ENCODE measurements at places on chromosomes 12 and 14. TPM values are rescaled to one million over a fixed set of nuclear protein-coding genes. Genes with fewer than 3 reads are reported as not detected.

DNA sequence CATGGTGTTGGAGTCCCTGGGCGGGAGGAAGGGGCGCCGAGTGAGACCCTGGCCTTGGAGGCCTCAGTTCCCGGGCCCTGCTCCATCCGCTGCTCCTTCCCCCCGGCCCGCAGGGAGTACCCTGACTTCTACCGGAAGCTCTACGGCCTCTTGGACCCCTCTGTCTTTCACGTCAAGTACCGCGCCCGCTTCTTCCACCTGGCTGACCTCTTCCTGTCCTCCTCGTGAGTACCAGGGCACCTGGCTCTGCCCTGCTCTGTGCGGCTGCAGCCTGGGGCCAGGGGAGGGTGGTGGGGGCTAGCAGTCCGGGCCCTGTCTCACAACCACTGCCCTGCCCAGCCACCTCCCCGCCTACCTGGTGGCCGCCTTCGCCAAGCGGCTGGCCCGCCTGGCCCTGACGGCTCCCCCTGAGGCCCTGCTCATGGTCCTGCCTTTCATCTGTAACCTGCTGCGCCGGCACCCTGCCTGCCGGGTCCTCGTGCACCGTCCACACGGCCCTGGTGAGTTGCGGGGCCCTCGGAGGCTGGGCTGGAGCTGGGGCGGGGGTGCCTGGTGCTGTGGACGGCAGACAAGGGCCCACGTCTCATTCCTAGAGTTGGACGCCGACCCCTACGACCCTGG is 7.0 kb downstream of the NOC4L start:
- no peak for DNase-seq

- no peak for DNase-seq
Observed at GRCh38 chr12:56286044-56286830, 13.9 kb downstream of the CS start.

DNA sequence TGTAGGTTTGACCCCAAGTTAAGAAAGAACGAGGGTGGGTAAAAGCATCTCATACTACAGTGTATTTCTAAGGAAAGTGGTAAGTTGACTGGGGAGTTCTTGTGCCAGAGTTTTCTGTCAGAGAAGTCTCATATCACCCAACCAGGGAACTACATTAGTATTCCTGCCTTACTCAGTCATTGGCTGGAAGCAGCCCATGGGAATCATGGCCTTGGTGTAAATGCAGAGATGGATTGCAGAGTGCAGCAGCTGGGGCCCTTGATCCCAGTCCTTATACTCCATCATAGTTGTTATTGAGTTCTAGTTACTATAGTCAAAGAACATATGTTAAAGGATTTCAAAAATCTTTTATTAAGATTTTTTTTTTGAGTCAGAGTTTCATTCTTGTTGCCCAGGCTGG is 105.8 kb downstream of the MNAT1 start:
- DNase-seq = no peak

DNA sequence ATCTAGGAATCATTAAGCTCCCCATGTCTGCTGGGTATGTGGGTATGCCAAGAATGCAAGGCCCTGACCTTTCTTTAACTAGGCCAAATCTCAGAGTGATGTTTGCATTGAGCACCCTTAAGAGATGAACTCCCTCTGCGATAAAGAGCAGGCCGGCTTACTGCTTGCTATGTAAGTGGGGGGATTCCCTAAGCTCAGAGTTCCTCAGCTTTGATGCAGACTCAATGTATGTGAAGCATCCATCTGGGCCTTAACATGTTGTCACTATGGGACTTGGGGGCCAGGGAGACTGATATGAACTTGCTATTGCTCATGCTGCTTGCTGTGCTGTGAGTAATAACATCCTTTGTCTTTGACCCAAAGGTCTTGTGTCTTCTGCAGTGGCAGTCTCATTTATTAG is 149.7 kb downstream of the C12orf75 start:
- DNase-seq = no peak

DNA sequence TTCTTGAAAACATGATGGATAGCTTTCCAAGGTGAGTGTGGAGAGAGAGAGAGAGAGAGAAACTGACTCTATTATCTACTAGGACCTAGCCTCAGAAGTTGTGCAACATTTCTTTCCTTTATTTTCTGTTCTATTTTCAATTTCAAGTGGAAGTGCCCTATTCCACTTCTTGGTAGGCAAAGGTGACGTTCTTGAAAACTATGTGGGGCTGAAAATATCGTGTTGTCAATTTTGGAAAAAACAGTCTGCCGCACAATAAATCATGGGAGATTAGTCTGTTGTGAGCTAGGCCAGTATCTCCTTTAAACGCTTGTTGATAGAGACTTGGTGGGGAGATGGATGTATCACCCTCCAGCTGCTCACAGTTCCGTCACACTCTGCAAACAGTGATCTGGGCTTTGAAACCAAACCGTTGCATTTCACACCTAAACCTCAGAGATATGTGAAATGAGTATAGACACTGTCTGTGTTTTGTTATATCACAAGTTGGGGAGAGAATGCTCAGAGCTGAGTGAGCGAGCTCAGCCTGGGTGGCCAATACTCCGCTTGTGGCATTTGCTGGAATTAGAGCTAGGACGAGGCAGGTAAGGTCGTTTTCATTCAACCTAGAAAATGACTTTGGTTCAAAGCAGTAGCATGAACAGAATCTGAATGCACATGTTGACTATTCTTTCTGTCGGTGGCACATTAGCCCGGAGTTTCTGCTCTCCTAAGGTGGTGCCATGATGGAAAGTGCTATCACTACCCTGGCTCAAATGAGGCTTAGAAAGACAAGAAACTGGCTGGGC is 75.1 kb upstream of the ST8SIA1 start:
- peak; percentile 35 for DNase-seq

GRCh38 chr14:34175574-34175973 is 224.7 kb upstream of the EGLN3 start:
- DNase-seq = no peak

- no peak for DNase-seq
Observed at GRCh38 chr14:73462048-73462715, 3.8 kb upstream of the NUMB start.

- DNase-seq = no peak
Observed at GRCh38 chr12:6964605-6965025, 5.8 kb downstream of the PHB2 start.

DNA sequence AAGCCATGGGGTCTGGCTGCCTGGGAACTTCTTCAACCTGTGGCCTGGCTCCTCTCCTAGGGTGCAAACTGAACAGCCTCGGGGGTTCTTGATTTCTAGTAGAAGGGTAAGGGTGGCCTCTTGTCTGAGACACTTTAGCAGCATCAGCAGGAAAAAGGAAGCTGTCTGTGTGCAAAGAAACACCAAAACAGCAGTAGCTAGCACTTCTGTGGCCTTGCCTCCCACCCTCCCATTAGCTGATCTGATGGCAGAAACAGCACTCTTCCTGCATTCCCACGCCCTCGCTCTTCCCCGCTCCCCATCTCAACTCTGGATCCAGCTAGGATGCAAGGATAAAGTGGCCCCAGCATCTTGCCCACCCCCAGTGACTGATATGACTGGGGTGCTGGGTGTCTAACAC is 20.7 kb downstream of the SLC7A8 start:
- DNase-seq = no peak

- DNase-seq = no peak
Observed at GRCh38 chr12:93614917-93615596, 42.6 kb downstream of the SOCS2 start.

DNA sequence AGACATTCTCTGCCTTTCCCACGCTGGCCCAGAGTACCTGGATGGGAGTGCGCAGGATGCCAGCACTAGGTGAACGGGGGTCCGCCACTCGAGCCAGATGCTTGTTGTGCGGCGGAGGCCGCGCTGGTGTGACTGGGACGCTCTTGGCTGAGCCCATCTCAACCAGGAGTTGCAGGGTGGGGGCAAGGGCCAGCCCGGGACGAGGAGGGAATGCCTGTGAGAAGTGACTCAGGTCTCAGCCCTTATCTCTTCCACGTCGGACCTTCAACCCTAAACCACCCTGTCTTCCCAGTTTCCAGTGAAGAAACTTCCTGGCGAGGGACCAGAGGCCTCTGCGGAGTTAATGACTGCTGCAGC is 312 bp downstream of the CDCA3 start:
- no peak for DNase-seq

DNA sequence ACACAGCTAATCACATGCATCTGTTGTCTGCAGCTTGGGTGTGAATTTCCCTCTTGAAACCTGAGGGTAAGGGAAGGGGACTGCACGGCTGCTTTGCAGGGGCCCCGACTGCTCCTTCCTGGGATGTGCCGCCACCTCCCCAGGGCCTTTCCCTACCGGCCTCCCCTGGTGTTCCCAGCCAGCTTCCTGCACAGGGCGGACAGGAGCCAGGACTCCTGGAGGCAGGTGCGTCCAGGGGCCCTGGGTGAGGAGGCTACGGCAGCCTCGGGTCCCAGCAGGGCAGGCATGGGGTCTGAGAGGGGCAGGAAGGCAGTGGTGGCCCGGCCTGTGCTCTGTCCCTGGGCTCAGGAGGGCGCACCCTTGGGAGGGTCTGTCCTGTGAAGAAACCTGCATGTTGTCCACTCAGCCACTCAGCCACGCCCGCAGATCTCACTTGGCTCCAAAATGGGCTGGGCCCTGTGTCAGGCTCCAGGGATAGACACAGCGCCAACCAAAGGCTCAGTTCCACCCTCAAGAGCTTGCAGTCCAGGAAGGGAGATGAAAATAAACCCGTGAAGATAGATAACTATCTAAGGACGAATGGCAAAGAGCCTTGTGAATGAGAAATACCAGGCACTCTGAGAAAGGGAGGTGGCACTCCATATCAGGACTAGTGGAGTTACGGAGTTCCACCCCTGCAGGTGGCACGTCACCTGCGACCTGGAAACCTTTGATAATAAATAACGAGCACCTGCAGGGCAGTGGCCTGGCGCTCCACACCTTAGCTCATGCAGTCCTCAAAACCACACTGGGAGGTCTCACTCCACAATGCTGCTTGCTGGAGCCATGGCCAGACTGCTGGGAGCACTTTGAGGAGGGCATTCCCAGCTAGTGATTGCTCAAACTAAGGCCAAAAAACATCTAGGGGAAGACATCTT is 427.4 kb downstream of the AACS start:
- no peak for DNase-seq

- DNase-seq = no peak
Observed at GRCh38 chr12:53844994-53845844, 93.4 kb upstream of the HOXC13 start.

- no peak for DNase-seq
Observed at GRCh38 chr14:56196274-56196673, 78.1 kb downstream of the PELI2 start.

- DNase-seq = no peak
Observed at GRCh38 chr12:54926246-54926645, 58.3 kb downstream of the TESPA1 start.

GRCh38 chr12:99212275-99212674 is 435.3 kb upstream of the GARIN6 start:
- no peak for DNase-seq

- no peak for DNase-seq
Observed at GRCh38 chr12:80299219-80299618, 144.8 kb upstream of the PTPRQ start.

- no peak for DNase-seq
Observed at GRCh38 chr12:19997656-19998400, 370.5 kb upstream of the PDE3A start.

DNA sequence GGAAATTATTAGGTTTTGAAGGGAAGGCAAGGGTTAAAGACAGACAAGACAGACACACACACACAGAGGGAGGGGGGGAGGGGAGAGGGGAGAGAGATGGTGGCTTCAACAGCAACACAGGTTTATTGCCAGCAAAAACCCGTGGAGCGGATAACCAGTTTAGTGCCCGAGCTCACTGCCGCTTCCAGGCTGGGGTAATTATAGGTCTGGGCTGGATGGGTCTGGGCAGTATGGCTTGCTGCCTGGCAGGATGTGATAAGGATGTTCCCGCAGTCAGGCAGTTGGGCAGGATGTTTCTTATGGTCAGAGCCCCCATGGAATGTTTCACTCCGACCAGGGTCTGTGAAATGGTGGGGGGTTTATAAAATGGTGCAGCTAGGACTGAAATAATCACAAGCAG is 4.4 kb upstream of the TDRD9 start:
- DNase-seq = no peak

GRCh38 chr12:115569345-115570068 is 708.0 kb downstream of the MED13L start:
- no peak for DNase-seq

GRCh38 chr12:30700216-30700900 is 4.7 kb upstream of the IPO8 start:
- DNase-seq = no peak

- peak; percentile 43 for DNase-seq
Observed at GRCh38 chr14:105858676-105859025, 332.3 kb downstream of the TMEM121 start.

DNA sequence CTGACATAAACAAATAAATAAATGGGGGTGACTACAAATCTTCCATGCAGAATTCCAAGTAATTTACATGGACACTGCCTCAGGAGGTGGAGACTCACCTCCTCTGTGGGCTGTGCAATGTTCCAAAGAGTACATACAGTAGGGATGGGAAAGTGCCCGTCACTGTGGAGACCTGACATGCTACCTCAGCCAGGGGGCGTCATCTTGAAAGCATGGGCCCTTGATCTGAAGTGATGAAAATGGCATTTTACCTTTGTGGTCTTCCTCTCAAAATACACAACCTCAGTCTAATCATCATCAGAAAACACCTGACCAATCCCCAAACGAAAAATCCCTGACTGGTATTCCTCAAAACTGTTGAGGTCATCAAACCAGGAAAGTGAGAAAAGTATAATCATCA is 48.4 kb downstream of the ANAPC7 start:
- peak; percentile 48 for DNase-seq

GRCh38 chr14:104323551-104324175 is 185.3 kb downstream of the KIF26A start:
- no peak for DNase-seq

DNA sequence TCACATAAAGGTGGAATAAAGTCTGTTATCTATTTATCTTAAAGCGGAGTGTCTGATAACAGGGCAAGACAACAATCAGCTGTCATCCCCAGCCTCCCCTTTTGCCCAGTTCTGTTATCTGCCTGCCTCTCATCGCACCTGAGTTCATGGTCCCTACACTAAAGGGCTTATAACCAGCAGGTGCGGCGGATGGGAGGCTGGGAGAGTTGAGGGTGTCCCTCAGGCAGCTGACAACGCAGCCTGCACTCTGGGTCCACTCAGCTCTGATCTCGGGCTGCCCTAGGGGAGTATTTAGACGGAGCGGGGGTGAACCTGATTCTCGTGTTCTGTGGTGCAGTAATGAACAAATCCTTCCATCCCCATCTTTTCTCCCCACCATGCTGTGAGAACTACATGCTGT is 34.0 kb upstream of the JDP2 start:
- no peak for DNase-seq

- no peak for DNase-seq
Observed at GRCh38 chr12:81296556-81297305, 218.9 kb downstream of the ACSS3 start.

The PLCZ1 gene
- total RNA-seq = not detected

The ASB2 gene
- total RNA-seq = 2.8 TPM

The TCL1B gene
- not detected for total RNA-seq

The DTX1 gene
- total RNA-seq = 4.6 TPM

The SOCS4 gene
- 24.0 TPM for total RNA-seq

The DYRK4 gene
- total RNA-seq = 5.8 TPM
